ENCODE measurements at places on chromosomes 6 and 20.

- no peak for DNase-seq
These were observed 510 bp downstream of the NDRG3 start for GRCh38 chr20:36745234-36745926.

GRCh38 chr20:45312241-45312640 is 4.1 kb upstream of the MATN4 start:
- no peak for DNase-seq

GRCh38 chr6:53984163-53984562 is 127.1 kb upstream of the MLIP start:
- no peak for DNase-seq

DNA sequence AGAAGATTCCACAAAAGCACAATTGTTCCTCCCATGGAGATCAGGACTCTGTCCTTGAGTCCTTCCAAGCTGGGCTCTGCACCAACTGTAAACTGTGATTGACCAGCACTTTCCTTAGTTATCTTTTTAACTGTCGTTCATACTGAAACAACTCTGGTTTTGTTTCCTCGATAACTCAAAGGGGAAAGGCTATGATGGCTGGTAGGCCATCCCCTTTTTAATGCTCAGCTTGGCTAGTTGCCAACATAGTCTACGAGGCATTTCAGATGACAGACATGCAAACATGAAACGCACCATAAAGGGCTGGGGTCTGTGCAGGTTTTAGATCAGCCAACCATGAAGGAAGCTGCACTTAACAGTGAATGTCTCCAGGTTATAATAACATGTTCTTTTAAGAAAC is 497.1 kb upstream of the ARID1B start:
- no peak for DNase-seq

DNA sequence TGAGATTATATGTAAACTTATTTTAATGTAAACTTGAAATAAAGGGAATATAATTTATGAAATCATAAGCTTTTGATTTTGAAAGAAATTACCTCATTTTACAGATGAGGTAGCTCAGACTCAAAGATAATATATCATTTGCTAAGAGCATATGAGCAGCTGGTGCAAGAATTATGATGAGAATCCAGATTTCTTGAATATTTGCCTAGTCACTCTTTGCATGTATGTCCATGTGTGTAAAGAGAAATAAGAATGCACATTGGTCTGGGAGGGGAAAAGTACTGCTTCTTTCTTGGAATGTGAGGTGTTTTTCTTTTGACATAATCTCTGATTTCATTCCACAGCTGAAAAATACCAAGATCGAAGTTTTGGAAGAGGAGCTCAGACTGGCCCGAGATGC is 11.1 kb upstream of the SNRNP48 start:
- DNase-seq: no peak

- DNase-seq: no peak
These were observed 683.6 kb downstream of the KIF16B start for GRCh38 chr20:15889514-15890256.

GRCh38 chr6:135972586-135972985 is 121.1 kb downstream of the PDE7B start:
- DNase-seq: no peak

- no peak for DNase-seq
These were observed 85.5 kb downstream of the BMP7 start for GRCh38 chr20:57180954-57181353.

Measured in activated CD8-positive, alpha-beta memory T cell treated with anti-CD3 and anti-CD28 coated beads for 4 hours (primary cell).